ENCODE measurements at places on chromosomes 2 and 18. TPM values are rescaled to one million over a fixed set of nuclear protein-coding genes. Genes with fewer than 3 reads are reported as not detected.

TNFAIP6 gene
- total RNA-seq: 9.0 TPM

- H3K27me3 ChIP-seq: no peaks in the 10 kb centered on the region
- H3K27ac ChIP-seq: peak overlapping the region; percentile 66
- no peaks in the 10 kb centered on the region for H3K36me3 ChIP-seq
- peaks cover 9% of the 10 kb centered on the region for H3K4me1 ChIP-seq
- H3K4me3 ChIP-seq: no peak overlapping the region
These were observed 143.4 kb downstream of the MGAT5 start for GRCh38 chr2:134397146-134397896.

DNA sequence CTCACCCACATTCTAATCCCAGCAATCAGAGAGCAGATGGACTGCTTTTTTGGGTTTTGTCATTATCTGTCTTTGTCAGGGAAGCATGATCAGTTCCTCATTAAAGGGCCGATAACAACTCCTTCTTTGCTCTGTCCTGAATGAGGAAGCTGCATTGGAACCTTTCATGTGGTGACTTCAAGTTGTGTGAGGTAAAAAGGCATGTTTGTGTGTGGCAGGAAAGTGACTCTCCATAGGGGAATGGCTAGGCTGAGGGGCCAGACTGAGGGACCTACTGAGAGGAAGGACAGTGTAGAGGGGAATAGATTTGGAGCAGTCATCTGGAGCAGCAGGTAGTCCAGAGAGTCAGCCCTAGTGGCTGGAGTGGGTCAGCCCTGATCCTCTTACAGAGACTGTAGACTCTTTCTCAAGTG lies 23.6 kb upstream of the LRRTM1 start:
- no peak overlapping the region for H3K4me3 ChIP-seq
- H3K4me1 ChIP-seq: no peaks in the 10 kb centered on the region
- no peak overlapping the region for H3K27ac ChIP-seq
- H3K27me3 ChIP-seq: peaks cover 25% of the 10 kb centered on the region
- H3K36me3 ChIP-seq: no peaks in the 10 kb centered on the region

GRCh38 chr2:199590321-199591203 lies 132.8 kb upstream of the SATB2 start:
- H3K4me3 ChIP-seq: no peak overlapping the region
- H3K27ac ChIP-seq: no peak overlapping the region
- DNase-seq: no peak
- no peaks in the 10 kb centered on the region for H3K36me3 ChIP-seq

- no peaks in the 10 kb centered on the region for H3K4me1 ChIP-seq
- DNase-seq: no peak
- peaks cover 3% of the 10 kb centered on the region for H3K36me3 ChIP-seq
- no peaks in the 10 kb centered on the region for H3K27me3 ChIP-seq
These were observed 15.2 kb downstream of the POLI start for GRCh38 chr18:54284535-54284934.

- no peak for DNase-seq
- no peak overlapping the region for H3K4me3 ChIP-seq
- H3K27ac ChIP-seq: peak overlapping the region; percentile 3
- no peaks in the 10 kb centered on the region for H3K27me3 ChIP-seq
- H3K4me1 ChIP-seq: peaks cover 19% of the 10 kb centered on the region
These were observed 83.4 kb upstream of the TXNDC2 start for GRCh38 chr18:9802175-9803062.

- H3K27ac ChIP-seq: no peak overlapping the region
- H3K4me1 ChIP-seq: no peaks in the 10 kb centered on the region
- no peaks in the 10 kb centered on the region for H3K36me3 ChIP-seq
- H3K4me3 ChIP-seq: no peak overlapping the region
These were observed 9.7 kb upstream of the KIF3C start for GRCh38 chr2:25991965-25992364.

- H3K27ac ChIP-seq: no peak overlapping the region
- H3K36me3 ChIP-seq: no peaks in the 10 kb centered on the region
- H3K27me3 ChIP-seq: no peaks in the 10 kb centered on the region
- no peak for DNase-seq
- peaks cover 12% of the 10 kb centered on the region for H3K4me1 ChIP-seq
These were observed 5.0 kb upstream of the TGIF1 start for GRCh38 chr18:3444954-3445353.

DNA sequence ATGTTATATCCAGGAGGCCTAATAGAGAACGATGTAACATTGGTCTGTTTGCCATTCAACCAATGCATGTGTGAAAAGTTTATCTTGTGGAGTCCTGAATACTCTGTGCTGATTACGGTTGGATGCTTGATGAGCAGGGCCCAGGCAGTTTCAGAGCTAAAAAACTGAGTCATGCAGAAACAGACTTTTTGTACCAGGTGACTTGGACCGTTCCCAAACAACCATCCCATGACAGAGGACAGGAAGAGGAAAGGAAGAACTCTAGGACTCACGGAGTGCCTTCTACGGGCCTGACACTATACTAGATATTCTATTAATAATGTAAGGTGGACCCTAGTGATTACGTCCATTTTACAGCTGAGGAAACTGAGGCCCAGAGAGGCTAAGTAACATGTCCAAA lies 142.1 kb downstream of the ARHGAP28 start:
- H3K27ac ChIP-seq: no peak overlapping the region
- no peak overlapping the region for H3K4me3 ChIP-seq
- H3K36me3 ChIP-seq: no peaks in the 10 kb centered on the region
- H3K4me1 ChIP-seq: no peaks in the 10 kb centered on the region

CDH20 gene
- total RNA-seq: 3.6 TPM

STPG4 gene
- 0.72 TPM for total RNA-seq

GRCh38 chr2:6011921-6012320 lies 319.7 kb downstream of the SOX11 start:
- H3K27me3 ChIP-seq: no peaks in the 10 kb centered on the region
- H3K4me3 ChIP-seq: no peak overlapping the region
- H3K27ac ChIP-seq: no peak overlapping the region
- H3K4me1 ChIP-seq: peaks cover 5% of the 10 kb centered on the region
- peak; percentile 11 for DNase-seq

SCN3A gene
- total RNA-seq: 13.2 TPM

DNA sequence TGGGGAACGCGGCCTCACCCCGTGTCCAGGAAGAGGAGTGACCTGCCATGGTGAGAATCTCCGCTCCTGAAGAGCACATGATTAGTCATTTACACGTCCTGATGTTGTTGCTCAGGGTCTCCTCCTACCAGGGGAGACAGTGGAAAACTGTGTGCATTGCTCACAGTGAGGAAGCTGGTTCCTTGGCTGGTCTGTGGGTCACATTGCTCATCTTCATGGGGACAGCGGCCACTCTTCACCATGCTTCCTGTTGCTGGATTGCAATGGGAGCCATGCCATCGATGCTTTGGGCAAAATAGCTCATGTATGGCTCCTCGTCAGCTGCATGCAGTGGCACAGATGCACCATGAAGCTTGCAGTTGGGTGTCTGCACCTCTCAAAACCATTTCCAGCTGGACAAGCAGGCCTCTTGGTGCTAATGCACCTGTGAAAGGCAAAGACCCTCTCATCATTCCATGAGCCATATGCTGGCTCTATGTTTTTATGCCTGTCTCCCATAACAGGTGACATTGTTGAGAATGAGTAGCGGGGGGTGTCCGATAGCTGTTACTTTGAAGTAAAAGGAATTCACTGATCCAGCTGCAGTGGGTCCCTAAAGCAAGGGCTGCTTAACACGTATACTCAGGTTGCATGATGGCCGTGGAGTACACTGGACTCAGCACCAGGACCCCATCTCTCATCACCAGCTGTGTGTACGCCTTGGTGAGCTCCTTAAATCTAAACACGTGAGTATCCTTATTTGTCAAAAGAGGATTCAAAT lies 135.0 kb upstream of the ALKAL2 start:
- no peaks in the 10 kb centered on the region for H3K4me1 ChIP-seq
- no peak for DNase-seq
- H3K27ac ChIP-seq: no peak overlapping the region

DNA sequence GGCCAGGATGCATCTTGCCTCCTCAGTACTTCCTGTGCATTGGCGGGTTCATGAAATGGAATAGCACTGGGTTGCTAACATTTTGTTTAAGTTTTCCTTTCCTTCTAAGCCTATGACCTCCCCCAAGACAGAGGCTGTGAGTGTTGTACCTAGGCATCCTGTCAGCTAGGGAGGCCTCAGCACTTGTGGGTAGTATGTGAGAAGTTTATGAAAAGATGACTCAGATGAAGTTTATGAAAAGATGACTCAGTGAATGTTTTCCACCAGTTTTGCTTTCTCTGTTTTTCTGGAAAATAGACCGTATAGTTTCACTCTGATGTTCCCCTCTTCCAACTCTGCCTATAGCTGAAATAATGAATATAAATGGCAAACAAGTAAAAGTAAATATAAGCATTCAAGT lies 412.9 kb downstream of the TMEM182 start:
- no peak for DNase-seq
- H3K27me3 ChIP-seq: no peaks in the 10 kb centered on the region
- H3K4me1 ChIP-seq: no peaks in the 10 kb centered on the region
- H3K36me3 ChIP-seq: no peaks in the 10 kb centered on the region
- no peak overlapping the region for H3K27ac ChIP-seq

PJVK gene
- 3.8 TPM for total RNA-seq

GRCh38 chr2:191166111-191166755 lies 15.4 kb upstream of the STAT4 start:
- peak overlapping the region; percentile 61 for H3K27ac ChIP-seq
- peak; percentile 38 for DNase-seq
- H3K36me3 ChIP-seq: no peaks in the 10 kb centered on the region
- H3K27me3 ChIP-seq: no peaks in the 10 kb centered on the region
- peaks cover 25% of the 10 kb centered on the region for H3K4me1 ChIP-seq

DNA sequence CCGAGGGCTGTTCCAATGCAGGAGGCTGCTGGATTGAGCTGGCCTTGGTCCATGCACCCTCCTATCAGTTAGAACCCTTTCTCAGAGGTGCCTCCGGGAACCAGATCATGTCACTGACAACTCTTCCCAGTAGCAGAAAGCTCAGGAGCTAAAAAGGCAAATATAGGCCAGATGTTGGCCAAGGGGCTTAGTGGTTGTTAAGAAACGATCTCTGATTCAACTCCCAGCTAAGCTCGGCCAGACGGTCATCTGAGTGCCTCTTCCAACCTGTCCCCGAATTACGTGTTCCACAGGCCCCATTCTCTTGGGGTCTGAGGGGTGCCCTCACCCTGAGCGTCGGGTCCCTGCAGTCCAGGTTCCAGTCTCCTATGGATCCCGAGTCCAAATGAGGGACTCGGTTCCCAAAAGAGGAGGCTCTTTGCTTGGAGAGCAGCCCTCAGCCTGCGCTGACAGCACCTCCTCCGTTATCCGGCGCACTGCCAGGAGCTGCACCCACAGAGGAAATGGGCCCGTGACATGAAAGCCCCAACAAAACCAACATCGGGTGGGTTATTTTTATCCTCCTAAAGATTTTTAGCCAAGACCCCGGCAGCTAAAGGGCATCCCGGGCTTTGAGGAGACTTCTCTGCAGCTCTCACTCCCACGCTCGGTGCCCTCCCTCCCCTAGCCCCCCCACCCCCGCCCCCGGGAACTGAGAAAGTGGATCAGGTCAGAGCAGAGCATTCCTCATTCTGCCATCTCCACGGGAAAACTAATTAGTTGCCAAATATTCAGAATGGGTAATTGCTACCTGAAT lies 106.6 kb upstream of the ID2 start:
- H3K27ac ChIP-seq: peak overlapping the region; percentile 91
- no peaks in the 10 kb centered on the region for H3K36me3 ChIP-seq
- DNase-seq: no peak
- no peak overlapping the region for H3K4me3 ChIP-seq

PAX3 gene
- not detected for total RNA-seq

GRCh38 chr2:29272311-29272710 lies 157.1 kb downstream of the CLIP4 start:
- peaks cover 20% of the 10 kb centered on the region for H3K4me1 ChIP-seq
- H3K27ac ChIP-seq: peak overlapping the region; percentile 21
- H3K36me3 ChIP-seq: no peaks in the 10 kb centered on the region
- no peaks in the 10 kb centered on the region for H3K27me3 ChIP-seq

EDAR gene
- total RNA-seq: 0.12 TPM

CAPN13 gene
- total RNA-seq: 6.0 TPM

PLEKHH2 gene
- 5.1 TPM for total RNA-seq

TNFRSF11A gene
- 11.0 TPM for total RNA-seq

CAB39 gene
- 83.9 TPM for total RNA-seq

- no peaks in the 10 kb centered on the region for H3K36me3 ChIP-seq
- H3K27me3 ChIP-seq: no peaks in the 10 kb centered on the region
- no peak overlapping the region for H3K4me3 ChIP-seq
- no peaks in the 10 kb centered on the region for H3K4me1 ChIP-seq
These were observed 202.2 kb downstream of the PDE1A start for GRCh38 chr2:182224669-182225068.

GREB1 gene
- total RNA-seq: 4.0 TPM

GRCh38 chr18:74940856-74941255 lies 268.1 kb downstream of the PTGR3 start:
- peaks cover 7% of the 10 kb centered on the region for H3K4me1 ChIP-seq
- H3K27me3 ChIP-seq: no peaks in the 10 kb centered on the region
- H3K36me3 ChIP-seq: no peaks in the 10 kb centered on the region
- no peak overlapping the region for H3K4me3 ChIP-seq
- no peak for DNase-seq
- no peak overlapping the region for H3K27ac ChIP-seq

SERPINB3 gene
- 0.17 TPM for total RNA-seq

DNA sequence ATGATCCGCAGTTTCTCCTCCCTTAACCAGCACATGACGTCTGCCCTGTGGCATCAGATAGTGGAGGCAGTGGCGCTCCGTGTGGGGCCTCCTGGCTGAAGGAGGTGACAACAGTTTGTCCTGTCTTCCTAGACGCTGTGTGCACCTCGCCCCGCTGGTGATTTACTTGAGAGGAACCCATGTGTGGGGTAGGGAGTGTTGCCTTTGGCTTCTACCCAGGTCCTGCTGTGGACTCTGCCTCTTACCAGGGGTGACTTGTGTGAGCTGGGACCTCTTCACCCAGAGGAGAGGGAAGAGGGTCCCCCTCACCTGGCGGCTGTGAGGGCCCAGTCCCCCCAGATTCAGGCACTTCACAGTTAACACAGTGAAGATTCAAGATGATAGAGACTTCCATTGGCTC lies 77.6 kb downstream of the TMEM18 start:
- H3K4me1 ChIP-seq: no peaks in the 10 kb centered on the region
- no peak for DNase-seq
- H3K27ac ChIP-seq: no peak overlapping the region
- no peaks in the 10 kb centered on the region for H3K27me3 ChIP-seq
- H3K4me3 ChIP-seq: no peak overlapping the region
- no peaks in the 10 kb centered on the region for H3K36me3 ChIP-seq

All from hepatocyte (in vitro differentiated cells).